Activated CD8-positive, alpha-beta T cell treated with anti-CD3 and anti-CD28 coated beads for 36 hours (primary cell): ENCODE measurements at places on chromosomes 1 and 21. TPM values are rescaled to one million over a fixed set of nuclear protein-coding genes. Genes with fewer than 3 reads are reported as not detected.

DNA sequence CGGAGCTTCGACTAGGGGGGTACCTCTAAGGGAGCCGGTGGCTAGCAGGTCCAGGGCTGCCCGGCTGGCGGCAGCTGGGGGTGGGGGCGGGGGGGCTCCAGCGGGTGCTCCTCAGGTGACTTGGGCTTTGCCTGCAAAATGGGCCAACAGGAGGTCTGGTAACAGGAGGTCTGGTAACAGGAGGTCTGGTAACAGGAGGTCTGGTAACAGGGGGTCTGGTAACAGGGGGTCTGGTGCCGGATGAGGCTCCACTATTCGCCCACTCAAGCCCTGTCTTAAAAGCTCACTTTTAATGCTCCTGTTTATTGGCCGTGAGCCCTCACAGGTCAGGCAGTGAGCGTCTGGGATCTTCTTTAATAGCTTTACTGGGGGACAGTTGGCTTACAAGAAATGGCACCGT lies 40.4 kb upstream of the ACTRT2 start:
- DNase-seq, result no peak

DNA sequence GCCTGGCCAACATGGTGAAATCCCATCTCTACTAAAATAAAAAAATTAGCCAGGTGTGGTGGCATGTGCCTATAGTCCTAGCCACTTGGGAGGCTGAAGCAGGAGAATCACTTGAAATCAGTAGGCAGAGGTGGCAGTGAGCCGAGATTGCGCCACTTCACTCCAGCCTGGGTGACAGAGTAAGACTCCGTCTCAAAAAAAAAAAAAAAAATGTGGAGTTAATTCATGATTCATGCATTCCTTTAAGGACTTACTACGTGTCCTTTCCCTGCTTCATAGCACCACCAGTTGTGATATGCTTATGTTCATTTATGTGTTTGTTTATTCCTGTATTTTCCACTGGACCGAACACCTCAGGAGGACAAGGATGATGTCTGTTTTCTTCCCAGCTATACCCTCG lies 12.7 kb upstream of the PRELP start:
- no peak for DNase-seq

Gene BRDT
- not detected for total RNA-seq

Gene MYCL
- total RNA-seq, result 0.13 TPM

- no peak for DNase-seq
These were observed 20.6 kb downstream of the NENF start for GRCh38 chr1:212453156-212453857.

Gene CSF1
- 33.3 TPM for total RNA-seq

- no peak for DNase-seq
These were observed 244.9 kb downstream of the DSCAM start for GRCh38 chr21:40602080-40602479.

Gene RPE65
- not detected for total RNA-seq

DNA sequence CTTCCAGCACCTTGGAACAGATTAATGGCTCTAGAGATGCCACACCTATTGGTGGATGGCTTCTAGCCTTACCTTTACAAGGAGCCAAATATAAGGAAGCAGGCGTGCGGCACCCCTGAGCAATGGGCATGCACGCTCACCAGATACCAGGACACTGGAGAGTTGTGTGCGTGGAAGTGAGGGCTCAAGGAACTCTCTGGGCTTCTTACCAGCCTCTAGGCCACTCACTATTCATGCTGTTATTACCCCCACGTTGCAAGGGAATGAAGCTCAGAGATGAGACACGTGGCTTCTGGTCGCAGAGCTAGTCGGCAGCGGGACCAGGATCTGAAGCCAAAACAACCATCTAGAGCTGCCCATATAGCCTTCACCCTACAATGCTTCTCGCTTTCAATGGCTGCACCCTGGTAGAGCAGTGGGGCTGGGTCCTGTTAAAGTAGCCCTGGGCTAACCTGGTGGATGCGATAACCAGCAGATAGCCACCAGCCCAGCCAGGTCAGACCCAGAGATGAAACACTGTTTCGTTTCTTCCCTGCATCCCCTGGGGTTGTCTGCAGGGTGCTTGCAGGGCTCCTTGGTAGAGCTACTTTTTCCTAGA lies 396.4 kb upstream of the VAMP3 start:
- DNase-seq, result no peak

GRCh38 chr1:110707232-110707631 lies 32.5 kb upstream of the KCNA3 start:
- DNase-seq, result no peak

- DNase-seq, result no peak
These were observed 68.7 kb upstream of the C1orf105 start for GRCh38 chr1:172351754-172352161.

DNA sequence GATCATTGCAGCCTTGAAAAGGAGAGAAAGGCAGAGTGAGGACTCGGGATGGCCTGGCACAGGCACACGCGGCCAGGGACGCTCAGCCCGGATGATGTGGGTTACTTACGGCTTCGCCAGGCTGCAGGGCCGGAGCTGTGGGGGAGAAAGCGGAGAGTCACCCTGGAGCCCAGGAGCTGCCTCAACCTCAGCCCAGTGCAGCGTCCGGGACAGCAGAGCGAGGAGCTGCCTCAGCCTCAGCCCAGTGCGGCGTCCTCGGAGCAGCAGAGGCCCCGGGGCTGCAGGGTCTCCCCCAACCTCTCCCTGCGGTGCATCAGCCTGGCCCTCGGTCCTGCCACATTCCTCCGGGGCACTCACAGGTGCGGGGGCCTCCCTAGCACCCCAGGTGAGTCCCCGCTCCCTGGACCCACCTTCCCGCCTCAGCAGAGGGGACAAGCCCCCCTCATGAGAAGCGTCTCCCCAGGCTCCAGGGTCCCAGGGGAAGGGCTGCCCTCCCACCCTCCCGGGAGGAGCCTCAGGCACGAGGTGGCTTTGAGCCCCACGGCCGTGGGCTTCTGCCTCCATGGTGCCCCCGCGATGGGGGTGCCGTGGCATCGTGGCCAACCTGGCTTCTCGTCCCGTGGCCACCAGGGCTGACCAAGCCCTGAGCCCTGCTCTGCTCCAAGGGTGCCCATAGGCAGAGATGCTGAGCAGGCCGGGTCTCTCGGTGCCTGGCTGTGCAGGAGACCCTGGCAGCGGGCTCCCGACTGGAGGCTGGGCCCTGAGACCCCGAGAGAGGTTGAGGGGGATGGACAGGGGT lies 10.5 kb upstream of the RNF223 start:
- peak; percentile 3 for DNase-seq

GRCh38 chr1:175690298-175690697 lies 53.1 kb downstream of the TNR start:
- DNase-seq, result no peak

- no peak for DNase-seq
These were observed 18.8 kb downstream of the PIK3C2B start for GRCh38 chr1:204475656-204476432.

Gene QSOX1
- total RNA-seq, result 32.2 TPM

Gene SEMA4A
- 23.8 TPM for total RNA-seq

DNA sequence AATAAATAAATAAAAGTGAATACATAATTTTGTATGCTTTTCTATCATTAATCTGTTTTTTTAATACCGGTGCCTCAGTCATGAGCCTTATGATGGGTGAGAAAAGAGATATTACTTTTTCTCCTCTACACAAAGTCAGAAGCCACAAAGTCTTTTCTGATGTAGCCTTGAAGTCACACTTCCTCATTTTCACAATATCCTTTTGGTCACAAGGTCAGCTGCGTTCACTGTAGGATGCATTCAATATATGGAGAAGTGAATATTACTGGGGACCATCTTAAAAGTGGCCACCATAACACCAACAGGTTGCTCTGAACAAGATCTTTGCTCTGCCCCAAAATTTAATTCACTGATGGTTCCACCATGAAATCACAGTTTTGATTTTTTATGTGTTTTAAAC lies 83.3 kb upstream of the TNR start:
- no peak for DNase-seq

GRCh38 chr1:205568135-205568468 lies 63.6 kb downstream of the CDK18 start:
- no peak for DNase-seq

- no peak for DNase-seq
These were observed 68.4 kb upstream of the TLR5 start for GRCh38 chr1:223211323-223211985.

DNA sequence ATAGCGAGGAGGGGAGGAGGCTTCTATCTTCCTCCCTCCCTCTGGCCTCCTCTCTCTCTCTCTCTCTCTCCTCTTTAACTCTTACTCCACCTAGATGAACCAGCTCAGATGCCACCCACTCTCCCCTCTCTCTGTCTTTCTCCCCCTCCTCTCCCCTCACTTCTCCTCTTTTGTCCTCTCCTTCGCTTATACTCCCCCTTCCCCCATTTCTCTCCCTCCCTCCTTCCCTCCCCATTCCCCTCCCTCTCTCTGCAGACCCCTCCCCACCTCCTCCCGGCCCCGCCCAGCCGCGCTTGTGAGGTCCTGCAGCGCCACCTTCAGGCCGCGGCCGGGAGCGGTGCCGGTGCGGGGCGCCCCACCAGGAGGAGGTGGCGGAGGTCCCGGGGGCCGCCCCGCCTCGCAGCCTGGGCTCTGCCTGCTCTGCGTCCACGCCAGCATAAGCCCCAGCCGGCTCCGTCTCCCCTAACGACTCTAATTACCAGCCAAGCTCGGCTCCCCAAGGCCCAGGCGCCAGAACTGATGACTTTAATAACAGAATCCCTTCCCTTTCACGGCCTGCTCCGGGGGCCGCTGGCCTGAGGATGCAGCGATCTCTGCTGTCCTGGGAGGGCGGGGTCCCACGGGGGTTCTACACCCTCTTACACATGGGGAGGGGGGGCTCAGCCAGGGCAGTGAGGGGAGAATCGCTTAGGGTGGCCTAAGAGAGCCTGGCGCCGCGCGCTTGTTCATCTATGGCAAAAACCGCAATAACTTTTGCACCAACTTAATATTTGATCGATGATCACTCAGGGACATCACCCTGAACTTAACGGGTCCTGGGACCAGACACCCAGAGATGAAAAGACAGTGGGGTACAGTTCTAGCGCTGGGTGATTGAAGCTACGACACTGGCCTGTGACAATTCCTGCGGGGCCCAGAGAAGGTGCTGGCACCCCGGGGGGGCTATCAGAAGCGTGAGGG lies 637.3 kb downstream of the MATN1 start:
- DNase-seq, result peak; percentile 61

GRCh38 chr1:42089246-42089645 lies 64.0 kb upstream of the GUCA2B start:
- no peak for DNase-seq

Gene TNFSF4
- total RNA-seq, result 1.6 TPM

GRCh38 chr1:176501599-176501998 lies 38.6 kb downstream of the PAPPA2 start:
- DNase-seq, result no peak

DNA sequence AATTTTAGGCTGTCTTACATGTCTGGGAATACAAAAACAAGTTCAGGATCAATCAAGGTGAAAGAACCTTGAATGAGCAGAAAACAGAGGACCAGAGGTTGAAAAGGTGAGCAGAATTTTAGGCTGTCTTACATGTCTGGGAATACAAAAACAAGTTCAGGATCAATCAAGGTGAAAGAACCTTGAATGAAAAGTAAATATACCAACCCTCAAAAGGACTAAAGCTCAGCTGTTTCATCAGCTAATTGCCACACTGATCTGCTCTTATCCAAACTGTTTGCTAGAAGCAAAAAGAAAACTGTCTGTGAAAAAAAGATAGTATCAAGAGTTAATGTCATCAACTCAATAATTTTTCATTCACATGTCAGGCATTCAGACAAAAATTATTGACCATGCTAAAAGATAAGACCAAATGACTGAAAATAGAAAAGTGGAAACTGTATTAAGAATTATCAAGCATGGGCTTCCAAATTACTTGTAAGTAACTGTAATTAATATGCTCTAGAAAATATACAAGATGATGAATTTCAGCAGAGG lies 69.2 kb downstream of the LTN1 start:
- no peak for DNase-seq

DNA sequence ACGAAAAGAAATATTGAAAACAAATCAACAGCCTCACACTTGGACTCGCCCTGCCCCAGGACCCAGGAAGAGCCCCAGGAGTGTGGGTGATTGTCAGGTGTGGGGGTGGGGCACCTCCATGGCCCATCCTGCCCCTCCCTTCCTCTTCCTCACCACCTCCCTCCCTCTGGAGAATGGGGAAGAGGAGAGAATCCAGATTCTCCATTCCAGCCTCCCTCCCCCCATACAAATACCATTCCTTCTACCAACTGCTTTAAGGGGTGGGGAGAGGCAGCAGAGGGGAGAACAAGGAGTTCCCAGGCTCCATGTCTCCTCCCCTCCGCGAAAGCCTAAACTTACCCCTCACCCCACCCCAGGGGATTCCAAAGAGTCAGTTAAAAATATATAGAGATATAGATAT lies 36.7 kb downstream of the MEF2D start:
- no peak for DNase-seq

DNA sequence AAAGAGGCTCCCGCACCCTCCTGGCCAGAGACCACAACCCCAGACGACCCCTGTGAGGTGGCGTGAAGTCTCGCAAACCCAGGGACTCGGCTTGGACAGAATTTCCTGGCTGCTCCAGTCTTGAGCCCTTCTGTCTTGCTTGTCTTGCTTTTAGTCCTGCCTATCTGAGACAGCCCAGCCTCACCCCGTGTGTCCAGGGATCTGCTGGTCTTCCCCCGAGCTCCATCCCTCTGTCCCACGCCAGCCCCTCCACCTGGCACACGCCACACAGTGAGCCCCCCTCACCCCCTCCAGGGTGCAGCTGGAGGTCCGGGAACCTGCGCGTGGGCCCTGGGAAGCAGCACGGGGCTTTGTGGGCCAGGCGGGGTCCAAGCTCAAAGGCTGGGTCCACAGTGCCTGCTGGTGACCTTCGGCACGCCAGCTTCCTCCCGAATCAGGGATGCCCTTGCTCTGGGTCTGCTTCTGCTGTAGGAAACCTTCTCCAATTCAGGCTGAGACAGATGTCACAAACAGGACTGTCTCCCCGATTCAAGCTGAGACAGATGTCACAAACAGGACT lies 97.1 kb downstream of the SIK1 start:
- no peak for DNase-seq

Gene TMEM52
- total RNA-seq, result 2.2 TPM

- DNase-seq, result no peak
These were observed 8.6 kb downstream of the GLIS1 start for GRCh38 chr1:53730224-53730865.

DNA sequence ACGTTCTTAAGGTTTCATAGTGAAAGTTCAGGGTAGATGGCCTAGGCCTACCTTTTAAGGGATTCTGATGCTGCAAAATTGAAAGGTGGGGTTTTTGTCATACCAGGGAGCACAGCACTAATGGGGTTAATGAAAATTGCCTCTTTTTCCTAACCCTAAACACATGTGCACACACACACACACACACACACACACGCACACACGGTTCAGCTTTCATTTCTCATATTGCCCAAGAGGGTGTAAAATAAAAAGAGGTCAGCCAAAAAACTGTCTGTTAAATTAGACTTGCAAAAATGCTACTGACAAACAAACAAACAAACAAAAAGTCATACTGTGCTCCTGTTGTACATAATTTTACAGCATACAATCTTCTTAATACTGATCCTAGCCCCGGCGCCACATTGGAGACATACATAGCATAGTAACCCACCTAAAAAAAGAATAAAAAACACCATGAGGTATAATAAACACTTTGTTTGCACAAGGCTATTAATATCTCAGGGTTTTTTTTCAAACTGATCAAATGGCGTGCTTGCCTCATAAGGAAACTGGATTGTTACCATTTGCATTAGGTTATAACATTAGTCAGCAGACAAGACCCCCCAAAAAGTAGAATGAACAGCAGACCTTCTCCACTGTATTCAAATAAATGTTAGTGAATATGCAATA lies 69.1 kb downstream of the TGFB2 start:
- DNase-seq, result no peak

Gene CD53
- total RNA-seq, result 251 TPM
